SK-MEL-5 (cell line): ENCODE measurements at places on chromosomes 4 and X. TPM values are rescaled to one million over a fixed set of nuclear protein-coding genes. Genes with fewer than 3 reads are reported as not detected.

Gene ZNF81
- total RNA-seq, result 7.1 and 8.5 TPM in 2 replicates

GRCh38 chr4:1011022-1011665, at the start of gene FGFRL1:
Gene FGFRL1 (plus strand): TSS chr4:1011626. CDS start chr4:1012486, 860 bp downstream.
- peak; percentile 83 for DNase-seq

Gene P2RY4
- not detected in 2 replicates for total RNA-seq

Gene CXCL9
- total RNA-seq, result 0.13 and 0.21 TPM in 2 replicates

Gene GAGE13
- total RNA-seq, result 195 and 284 TPM in 2 replicates

DNA sequence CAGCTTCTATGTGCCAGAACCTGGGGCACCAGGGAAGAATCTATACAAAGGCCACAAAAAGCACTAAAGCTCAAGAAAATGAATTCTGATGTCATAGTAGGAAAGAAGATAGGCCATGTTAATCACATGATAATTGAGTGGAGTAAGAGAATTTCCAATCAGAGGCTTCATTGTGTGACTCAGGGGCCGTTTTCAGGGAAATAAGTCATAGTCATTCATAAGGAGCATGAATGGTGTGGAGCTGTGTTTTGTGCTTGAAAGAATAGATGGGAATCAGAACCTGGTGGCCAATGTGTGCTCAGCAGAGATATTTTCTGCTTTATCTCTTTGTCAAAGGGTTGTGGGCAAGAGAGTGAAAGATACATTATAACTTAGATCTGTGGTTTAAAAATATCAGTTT, 102.4 kb upstream of the ZDHHC15 start:
- DNase-seq, result peak; percentile 73

Gene CHRDL1
- total RNA-seq, result 0.08 and 0.18 TPM in 2 replicates

DNA sequence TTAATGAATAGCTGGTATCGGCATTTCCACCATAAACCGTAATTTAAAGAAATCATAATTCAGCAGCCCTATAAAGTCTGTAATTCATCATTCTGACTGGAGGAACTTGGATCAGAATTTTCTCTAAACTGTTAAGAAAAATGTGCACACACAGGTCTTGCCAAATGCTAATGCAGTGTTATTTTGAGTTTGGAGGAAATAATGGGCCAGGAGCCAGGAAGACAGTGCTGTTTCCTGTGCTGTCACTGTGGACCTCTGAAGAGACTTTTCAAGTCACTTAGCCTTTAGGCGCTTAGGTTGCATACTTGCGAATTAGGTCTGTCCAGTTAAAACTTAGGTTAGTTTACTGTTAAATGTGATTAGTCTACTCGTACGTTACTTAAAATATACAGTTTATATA, 137.5 kb upstream of the ANXA3 start:
- DNase-seq, result no peak
